ENCODE measurements at places on chromosomes 2 and 18.

DNA sequence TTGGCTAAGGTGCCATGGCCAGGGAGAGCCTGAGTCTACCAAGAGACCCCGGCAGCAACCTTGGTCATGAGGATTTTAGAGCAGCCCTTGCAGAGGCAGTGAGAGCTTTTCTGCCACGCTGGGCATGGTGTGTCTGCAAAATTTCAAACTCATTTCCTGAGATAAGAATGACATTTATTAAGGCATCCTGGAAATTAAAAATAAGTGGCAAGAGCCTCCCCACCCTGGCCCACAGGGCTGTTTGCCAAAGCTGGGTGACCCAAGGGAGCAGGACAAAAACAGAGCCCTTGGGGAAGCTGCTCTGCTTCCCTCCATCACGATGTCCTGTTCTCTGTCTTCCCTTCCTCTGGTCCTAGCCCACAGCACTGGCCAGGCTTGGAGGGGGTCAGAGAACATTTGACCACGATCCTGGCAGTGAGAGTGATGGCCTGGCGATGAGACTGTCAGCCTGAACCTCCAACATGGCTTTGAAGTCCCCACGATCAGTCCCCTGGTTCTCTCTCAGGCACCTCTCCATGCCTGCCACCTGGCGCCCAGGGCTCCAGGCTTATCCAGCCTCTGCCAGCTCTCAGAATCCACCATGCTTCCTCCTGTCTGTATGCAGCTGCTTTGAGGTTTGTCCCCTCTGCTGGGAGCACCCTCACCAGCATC is 68.9 kb upstream of the RMDN2 start:
- DNase-seq, result no peak
- no peaks in the 10 kb centered on the region for H3K36me3 ChIP-seq
- peaks cover 9% of the 10 kb centered on the region for H3K27me3 ChIP-seq
- H3K4me1 ChIP-seq, result peaks cover 15% of the 10 kb centered on the region

DNA sequence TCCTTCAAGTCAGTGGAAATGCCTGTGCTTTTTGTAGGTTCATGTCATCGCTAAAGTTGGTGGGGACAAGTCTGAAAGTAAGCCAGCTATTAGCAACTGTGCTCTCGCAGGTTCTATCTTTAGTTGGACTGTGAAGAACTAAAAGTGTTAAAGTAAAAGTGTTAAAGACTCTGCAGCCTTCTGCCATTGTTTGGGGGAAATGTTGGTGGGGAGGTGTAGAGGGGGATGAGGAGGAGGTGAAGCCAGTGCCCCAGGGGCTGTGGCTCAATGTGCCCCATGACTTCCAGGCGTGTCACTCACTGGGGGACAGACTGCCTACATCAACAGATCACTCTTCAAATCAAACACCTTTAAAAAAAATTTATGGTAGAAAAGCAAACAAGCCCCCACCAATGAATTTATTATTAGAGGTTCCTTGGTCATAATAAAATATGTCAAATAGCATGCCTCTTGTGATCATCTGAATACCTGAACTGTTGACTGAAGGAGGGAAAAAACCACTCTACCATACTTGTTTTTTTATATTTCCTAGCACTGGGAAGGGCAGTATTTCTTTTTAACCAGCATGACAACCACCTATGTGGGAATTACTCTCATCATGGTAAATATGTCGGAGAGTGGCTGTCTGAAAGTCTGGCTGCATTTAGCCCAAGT is 19.3 kb downstream of the TGFA start:
- no peaks in the 10 kb centered on the region for H3K27me3 ChIP-seq
- peaks cover 3% of the 10 kb centered on the region for H3K4me1 ChIP-seq
- no peak for DNase-seq
- H3K27ac ChIP-seq, result no peak overlapping the region
- no peak overlapping the region for H3K4me3 ChIP-seq

- no peaks in the 10 kb centered on the region for H3K27me3 ChIP-seq
- no peak overlapping the region for H3K27ac ChIP-seq
- no peaks in the 10 kb centered on the region for H3K4me1 ChIP-seq
- no peak for DNase-seq
These were observed 555.2 kb downstream of the DCDC2C start for GRCh38 chr2:4258563-4258962.

DNA sequence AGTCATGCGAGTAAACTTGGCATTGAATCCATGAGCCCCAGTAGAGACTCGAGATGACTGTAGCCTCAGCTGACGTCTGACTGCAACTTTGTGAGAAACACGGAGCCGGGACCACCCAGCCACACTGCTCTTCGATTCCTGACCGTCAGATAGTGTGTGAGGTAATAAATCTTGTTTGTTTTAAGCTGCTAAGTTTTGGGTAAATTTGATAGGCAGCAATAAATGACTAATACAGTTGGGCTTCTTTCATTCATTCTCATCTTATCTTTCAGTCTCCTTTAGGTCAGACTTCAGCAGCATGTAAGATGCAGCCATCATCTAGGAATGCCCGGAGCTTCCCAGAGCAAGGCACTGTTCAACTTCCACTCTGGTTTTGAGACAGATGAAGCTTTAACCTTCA is 8.0 kb upstream of the KLHL29 start:
- H3K36me3 ChIP-seq, result no peaks in the 10 kb centered on the region
- H3K4me1 ChIP-seq, result peaks cover 20% of the 10 kb centered on the region
- peaks cover 5% of the 10 kb centered on the region for H3K27me3 ChIP-seq
- H3K4me3 ChIP-seq, result no peak overlapping the region
- no peak overlapping the region for H3K27ac ChIP-seq

DNA sequence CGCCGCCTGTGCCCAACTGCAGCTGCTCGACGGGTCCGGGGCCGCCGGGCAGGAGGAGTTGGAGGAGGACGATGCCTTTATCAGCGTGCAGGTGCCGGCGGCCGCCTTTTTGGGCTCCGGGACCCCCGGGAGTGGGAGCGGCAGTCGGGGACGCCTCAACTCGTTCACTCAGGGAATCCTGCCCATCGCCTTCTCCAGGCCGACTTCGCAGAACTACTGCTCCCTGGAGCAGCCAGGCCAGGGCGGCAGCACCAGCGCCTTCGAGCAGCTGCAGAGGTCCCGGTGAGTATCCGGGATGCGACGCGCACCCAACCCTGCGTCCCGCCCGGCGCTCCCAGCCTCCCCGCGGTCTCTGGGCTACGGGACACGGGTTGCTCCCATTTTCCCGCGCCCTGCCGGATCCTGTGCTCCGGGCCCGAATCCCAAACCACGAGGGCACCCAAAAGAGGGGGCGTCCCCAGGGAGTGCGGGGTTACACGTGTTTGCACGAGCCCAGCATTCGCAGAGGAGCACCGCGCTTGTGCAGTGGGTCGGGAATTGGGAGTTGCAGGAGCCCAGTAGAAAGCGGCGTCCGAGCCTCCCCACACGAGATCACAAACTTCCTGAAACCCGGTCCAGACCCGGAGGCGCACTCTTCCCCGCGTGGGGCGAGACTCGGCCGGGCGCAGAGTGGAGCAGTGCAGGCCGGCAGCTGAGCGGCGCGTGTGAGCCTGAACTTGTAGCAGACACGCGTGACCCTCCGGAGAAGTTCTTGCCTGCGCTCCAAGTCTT is 1.2 kb downstream of the CABLES1 start:
- H3K36me3 ChIP-seq, result no peaks in the 10 kb centered on the region
- H3K4me3 ChIP-seq, result peak overlapping the region; percentile 43
- peaks cover 14% of the 10 kb centered on the region for H3K4me1 ChIP-seq
- H3K27ac ChIP-seq, result no peak overlapping the region
- peaks cover 42% of the 10 kb centered on the region for H3K27me3 ChIP-seq

GRCh38 chr18:41370740-41371139 is 584.3 kb upstream of the PIK3C3 start:
- no peaks in the 10 kb centered on the region for H3K36me3 ChIP-seq
- H3K4me1 ChIP-seq, result no peaks in the 10 kb centered on the region
- no peaks in the 10 kb centered on the region for H3K27me3 ChIP-seq
- no peak overlapping the region for H3K27ac ChIP-seq

- DNase-seq, result no peak
- H3K27me3 ChIP-seq, result peaks cover 12% of the 10 kb centered on the region
- peaks cover 13% of the 10 kb centered on the region for H3K36me3 ChIP-seq
- H3K4me1 ChIP-seq, result peaks cover 28% of the 10 kb centered on the region
- peak overlapping the region; percentile 87 for H3K4me3 ChIP-seq
- no peak overlapping the region for H3K27ac ChIP-seq
These were observed 1.3 kb downstream of the WDR35 start for GRCh38 chr2:19988600-19988999.

GRCh38 chr18:58447402-58448095 is 181.3 kb downstream of the ALPK2 start:
- no peaks in the 10 kb centered on the region for H3K27me3 ChIP-seq
- no peak for DNase-seq
- H3K4me1 ChIP-seq, result no peaks in the 10 kb centered on the region
- no peak overlapping the region for H3K27ac ChIP-seq

- no peak overlapping the region for H3K4me3 ChIP-seq
- no peaks in the 10 kb centered on the region for H3K36me3 ChIP-seq
- H3K27ac ChIP-seq, result no peak overlapping the region
- no peaks in the 10 kb centered on the region for H3K4me1 ChIP-seq
These were observed 466.0 kb downstream of the NYAP2 start for GRCh38 chr2:225865468-225865867.

DNA sequence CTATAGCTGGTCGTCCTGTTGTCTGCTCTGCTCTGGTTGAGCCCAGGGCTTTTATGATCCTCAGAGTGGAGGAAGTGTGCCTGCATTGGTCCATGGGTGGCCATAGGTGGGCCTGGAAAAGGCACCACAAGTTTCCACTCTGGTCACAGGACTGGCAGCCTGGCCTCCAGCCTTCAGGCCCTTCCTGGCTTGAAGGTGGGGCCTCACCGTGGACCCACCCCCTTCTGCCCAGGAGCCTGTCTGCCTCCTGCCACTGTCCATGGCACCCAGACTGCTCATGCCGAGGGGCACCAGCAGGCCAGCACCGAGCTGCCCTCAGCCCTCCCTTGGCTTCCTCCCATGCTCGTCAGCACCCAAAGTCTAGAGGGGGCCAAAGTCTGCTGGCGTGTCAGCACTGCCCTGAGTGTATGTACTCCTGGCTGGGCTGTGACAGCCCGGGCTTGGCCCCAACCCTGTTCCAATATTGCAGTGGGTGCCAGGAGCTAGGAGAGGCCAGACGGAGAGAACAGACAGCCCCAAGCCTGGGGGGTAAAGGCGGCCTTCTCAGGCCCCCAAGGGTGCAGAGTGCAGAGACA is 529.4 kb downstream of the DCC start:
- H3K27ac ChIP-seq, result no peak overlapping the region
- H3K4me3 ChIP-seq, result no peak overlapping the region
- DNase-seq, result no peak
- no peaks in the 10 kb centered on the region for H3K4me1 ChIP-seq
- no peaks in the 10 kb centered on the region for H3K36me3 ChIP-seq
- H3K27me3 ChIP-seq, result no peaks in the 10 kb centered on the region

GRCh38 chr18:56891870-56892269 is 240.7 kb downstream of the WDR7 start:
- no peak for DNase-seq
- peaks cover 5% of the 10 kb centered on the region for H3K36me3 ChIP-seq
- no peaks in the 10 kb centered on the region for H3K4me1 ChIP-seq
- H3K27ac ChIP-seq, result no peak overlapping the region

GRCh38 chr2:114046866-114047435 is 157.1 kb downstream of the ACTR3 start:
- H3K4me1 ChIP-seq, result no peaks in the 10 kb centered on the region
- no peak overlapping the region for H3K4me3 ChIP-seq
- DNase-seq, result no peak
- no peaks in the 10 kb centered on the region for H3K36me3 ChIP-seq

GRCh38 chr18:14914121-14914520 is 166.1 kb downstream of the ANKRD30B start:
- DNase-seq, result no peak
- H3K36me3 ChIP-seq, result no peaks in the 10 kb centered on the region
- H3K27ac ChIP-seq, result no peak overlapping the region
- H3K27me3 ChIP-seq, result peaks cover 3% of the 10 kb centered on the region

DNA sequence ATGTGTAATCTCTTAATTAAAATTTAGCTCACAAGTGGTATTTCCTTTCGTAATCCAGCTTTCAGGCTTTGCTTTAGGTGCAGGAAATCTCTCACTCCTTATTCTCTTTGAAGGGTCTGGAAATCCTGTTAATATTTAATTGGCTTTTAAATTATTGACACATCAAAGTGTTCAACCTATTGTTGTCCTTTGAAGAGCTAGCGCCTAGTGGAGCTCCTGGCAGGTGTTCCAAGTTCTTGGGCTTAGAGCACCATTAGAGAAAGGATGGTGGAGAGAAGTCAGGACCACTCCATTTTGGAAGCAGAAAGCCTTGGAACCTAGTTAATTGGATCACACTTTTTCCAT is 92.4 kb downstream of the CABLES1 start:
- H3K27me3 ChIP-seq, result no peaks in the 10 kb centered on the region
- no peak overlapping the region for H3K4me3 ChIP-seq
- peaks cover 1% of the 10 kb centered on the region for H3K36me3 ChIP-seq
- DNase-seq, result no peak
- H3K4me1 ChIP-seq, result peaks cover 45% of the 10 kb centered on the region

DNA sequence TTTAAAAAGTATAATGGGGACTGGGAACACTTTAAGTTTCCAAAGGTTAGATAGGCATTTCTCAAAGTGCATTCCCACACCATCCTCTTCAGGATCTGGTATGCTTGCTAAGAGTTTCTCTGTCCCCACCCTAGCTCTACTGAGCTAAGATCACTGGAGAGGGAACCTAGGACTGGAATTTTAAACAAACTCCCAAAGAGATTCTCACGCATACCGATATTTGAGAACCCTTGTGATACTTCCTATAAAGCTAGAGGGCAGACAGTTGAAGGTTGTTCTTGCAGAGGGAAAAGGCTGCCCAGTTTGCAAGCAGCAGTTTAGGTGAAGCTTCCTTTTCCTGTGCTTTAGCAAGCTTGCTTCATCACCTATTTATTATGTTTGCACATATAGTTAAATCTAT is 3.6 kb downstream of the CNRIP1 start:
- no peak for DNase-seq
- peaks cover 34% of the 10 kb centered on the region for H3K27me3 ChIP-seq
- peaks cover 9% of the 10 kb centered on the region for H3K4me1 ChIP-seq
- no peak overlapping the region for H3K4me3 ChIP-seq

GRCh38 chr2:86704459-86704971 is 15.6 kb upstream of the RMND5A start:
- peaks cover 1% of the 10 kb centered on the region for H3K27me3 ChIP-seq
- no peaks in the 10 kb centered on the region for H3K36me3 ChIP-seq
- H3K27ac ChIP-seq, result no peak overlapping the region
- H3K4me1 ChIP-seq, result no peaks in the 10 kb centered on the region
- no peak for DNase-seq
- no peak overlapping the region for H3K4me3 ChIP-seq

DNA sequence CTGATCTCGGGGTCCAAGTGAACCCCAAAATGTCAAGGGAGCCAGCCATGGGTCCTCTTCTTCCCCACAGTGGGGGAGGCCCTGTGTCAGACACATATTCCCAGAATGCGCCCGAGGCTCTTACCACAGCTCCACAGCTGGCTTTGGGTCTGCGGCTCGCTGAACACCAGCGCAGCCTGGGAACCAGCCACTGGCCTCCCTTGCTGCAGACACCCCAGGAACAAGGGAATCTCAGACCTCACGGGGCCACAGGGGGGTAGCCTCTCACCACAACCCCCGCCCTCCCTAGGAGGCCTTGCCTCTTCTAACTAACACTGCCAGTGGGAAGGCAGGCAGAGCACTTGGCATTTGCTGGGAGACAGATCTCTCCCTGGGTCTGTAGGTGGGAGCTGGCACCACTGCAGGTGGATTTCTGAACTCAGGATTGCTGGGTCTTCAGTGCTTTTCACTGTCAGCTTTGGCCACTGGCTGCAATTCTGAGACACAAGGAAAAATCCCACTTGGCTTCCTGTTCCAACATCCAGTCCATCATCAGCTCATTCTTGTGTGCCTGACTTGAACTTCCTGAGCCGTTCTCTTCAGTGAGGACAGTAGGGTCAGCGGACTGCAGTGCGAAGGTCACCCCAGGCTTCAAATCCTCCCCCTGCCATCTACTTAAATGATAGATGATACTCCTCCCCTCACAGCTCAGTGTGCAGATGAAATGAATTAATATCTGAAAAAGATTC is 128.7 kb downstream of the CAPN13 start:
- no peak for DNase-seq
- no peak overlapping the region for H3K4me3 ChIP-seq
- no peak overlapping the region for H3K27ac ChIP-seq

Measured in activated naive CD4-positive, alpha-beta T cell treated with anti-CD3 and anti-CD28 coated beads for 36 hours (primary cell).